HS-5 (cell line): ENCODE measurements at places on chromosomes 7 and 10.

DNA sequence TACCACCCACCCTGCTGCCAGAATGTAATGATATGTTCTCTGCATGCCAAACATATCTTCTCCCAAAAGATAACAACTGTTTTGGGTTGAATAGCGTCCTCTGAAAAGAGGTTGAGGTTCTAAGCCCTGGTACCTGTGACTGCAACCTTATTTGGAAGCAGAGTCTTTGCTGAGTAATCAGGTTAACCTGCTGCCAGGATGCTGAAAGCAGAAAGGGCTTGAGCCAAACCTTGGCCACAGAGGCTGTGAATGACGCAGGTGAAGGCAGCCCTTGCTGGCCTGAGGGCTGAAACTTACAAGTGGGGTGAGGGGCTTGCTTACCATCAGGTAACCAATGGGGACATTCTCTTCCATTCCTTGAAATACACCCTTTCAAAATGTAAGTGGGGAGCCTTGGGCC is 151.8 kb upstream of the RHEB start:
- no peak for DNase-seq

DNA sequence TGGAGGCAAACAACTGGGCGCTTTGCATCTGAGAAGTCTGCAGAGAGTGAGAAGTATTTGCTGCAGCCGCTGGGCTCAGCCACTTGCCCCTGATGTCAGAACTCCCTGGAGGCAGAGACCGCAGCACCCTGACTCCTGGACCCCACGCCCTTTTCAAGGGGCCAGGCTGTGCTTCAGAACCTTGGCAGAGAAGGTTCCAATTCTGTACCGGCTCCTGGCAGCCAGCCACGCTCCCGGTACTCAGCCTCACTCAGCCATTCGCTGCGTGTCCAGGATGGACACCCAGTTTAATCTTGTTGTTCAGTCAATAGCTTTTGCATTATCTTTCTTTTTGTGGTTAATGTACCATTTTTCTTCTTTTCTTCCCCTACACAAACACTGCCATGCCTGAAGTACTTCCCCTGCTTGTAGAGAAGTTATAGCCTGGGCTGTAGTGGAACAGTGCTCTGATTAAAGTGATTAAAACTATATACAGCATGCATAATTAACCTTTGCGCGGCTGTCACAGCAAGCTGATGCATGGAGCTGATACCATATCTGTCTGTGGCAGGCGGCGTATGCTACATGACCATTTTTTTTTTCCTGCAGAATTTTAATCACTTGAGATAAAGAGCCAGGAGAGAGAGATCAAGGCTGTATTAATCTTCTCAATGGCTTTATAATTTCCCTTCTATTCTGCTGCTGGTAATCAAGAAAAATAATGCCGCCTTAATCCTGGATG is 578.5 kb downstream of the SDK1 start:
- DNase-seq = no peak

GRCh38 chr7:14147532-14147931 is 158.1 kb upstream of the ETV1 start:
- DNase-seq = no peak

- DNase-seq = no peak
Observed at GRCh38 chr7:151239837-151240459, 7.7 kb downstream of the CHPF2 start.

GRCh38 chr7:152105205-152105604 is 79.7 kb downstream of the GALNT11 start:
- DNase-seq = no peak

DNA sequence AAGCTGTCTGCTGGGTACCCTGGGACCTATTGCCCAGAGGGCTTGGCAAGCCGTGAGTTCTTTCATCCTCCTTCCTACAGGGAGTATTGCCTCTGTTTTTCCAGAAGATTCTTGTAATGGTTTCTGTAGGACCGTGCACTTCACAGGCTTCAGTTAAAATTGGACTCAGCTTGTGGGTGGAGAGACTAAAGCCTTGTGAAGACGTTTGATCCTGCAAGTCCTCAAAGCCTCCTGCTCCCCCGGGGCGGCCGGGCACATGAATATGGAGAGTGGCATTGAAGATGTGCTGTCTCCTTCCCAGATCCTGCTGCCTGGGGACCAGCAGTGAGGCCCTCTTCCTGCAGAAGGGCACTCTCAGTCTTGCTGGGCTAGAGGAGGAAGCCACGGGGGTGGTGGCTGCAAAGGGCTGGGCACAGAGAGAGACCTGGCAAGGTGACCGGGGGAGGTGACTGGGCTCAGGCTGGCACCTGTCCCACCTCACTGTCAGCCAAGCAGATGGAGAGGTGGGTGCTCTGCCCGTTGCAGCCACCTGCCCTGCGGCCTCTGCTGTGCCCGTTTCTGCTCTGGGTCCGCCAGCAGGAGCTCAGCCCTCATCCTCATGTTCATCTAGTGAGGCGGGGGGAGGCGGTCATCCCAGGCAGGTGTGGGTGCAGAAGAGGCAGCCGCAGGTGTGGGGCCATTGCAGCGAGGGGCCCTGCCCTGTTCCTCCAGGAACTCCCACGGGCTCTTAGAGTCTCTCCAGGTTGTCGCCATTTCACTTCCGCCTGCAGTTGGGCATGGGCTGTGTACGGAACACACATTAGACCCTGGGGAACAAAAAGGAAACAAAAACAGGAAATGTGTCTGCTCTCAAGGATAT is 55.7 kb downstream of the TMEM209 start:
- no peak for DNase-seq

GRCh38 chr7:1553512-1554210 is 2.3 kb downstream of the TMEM184A start:
- DNase-seq = no peak

- DNase-seq = peak; percentile 45
Observed at GRCh38 chr10:61262486-61263261, 190.5 kb downstream of the TMEM26 start.

GRCh38 chr7:156944876-156945275 is 4.6 kb upstream of the NOM1 start:
- no peak for DNase-seq

GRCh38 chr7:123070702-123071286 is 75.3 kb upstream of the TAS2R16 start:
- DNase-seq = no peak
